ENCODE measurements at places on chromosomes 13 and 19.

- DNase-seq, result no peak
Measured at GRCh38 chr19:843180-843835, 2.5 kb downstream of the PRTN3 start.

GRCh38 chr19:3669082-3669946 is 31.0 kb downstream of the PIP5K1C start:
- no peak for DNase-seq

DNA sequence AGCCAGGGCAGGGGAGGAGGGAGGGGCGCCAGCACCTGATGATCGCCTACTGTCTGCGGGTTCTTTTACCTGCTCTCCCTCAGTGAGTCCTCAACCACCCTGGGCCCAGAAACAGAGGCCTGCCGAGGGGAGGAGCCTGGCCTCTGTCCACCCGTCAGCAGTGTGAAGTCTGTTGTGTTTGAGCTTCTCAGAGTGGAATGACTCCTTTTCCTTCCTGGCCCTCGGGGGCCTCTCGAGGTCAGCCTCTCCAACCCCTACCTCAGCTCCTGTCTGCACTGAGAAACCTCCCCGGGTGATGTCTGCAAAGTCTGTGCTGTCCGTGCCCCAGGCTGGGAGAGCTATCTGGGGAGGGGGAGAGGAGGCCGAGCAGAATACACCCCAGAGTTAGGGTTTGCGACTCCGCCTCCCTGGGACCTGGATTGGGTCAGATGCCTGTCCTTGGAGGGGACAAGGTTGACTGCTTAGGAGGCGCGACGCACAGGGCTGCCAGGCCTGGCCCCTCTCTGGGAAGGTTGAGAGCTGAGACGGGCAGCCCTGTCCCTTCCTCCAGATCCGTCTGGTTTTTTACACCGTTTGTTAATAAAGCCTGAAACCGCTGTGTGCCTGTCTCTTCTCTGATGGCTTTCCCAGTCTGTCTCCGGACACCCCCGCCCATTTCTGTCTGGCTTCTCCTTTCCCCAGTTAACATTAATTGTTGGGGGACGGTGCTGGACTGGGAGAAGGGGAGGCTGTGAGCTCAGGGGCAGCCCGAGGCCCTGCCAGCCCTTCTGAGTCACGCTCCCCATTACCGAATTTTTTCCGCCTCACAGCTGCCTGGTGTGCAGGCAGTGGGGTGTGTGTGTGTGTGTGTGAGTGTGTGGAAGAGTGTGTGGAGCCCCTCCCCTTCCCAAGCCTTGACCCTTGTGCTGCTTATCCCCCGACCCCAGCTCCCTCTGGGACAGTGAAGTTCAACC is 989 bp upstream of the SSC5D start:
- no peak for DNase-seq

DNA sequence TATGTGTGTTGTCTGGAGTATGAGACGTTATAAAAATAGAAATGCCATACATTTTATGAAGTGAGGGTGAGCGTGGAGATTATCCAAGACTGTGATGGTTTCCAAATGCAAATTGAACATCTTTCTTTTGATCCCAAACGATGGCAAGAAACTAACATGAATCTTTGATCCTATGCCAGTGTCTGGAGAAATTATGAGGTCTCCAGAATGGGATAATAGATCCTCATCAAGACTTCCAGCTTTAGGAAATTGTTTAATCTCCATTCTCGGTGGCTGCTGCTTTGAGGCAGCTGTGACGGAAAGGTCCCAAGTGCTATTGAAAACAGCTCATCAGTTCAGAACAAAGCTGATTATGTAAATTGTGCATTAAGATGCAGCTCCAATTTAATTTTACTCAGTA is 30.8 kb downstream of the CBY2 start:
- DNase-seq, result no peak

GRCh38 chr13:44088991-44089413 is 209.3 kb downstream of the LACC1 start:
- no peak for DNase-seq

GRCh38 chr13:59879281-59879680 is 284.4 kb downstream of the DIAPH3 start:
- DNase-seq, result no peak

DNA sequence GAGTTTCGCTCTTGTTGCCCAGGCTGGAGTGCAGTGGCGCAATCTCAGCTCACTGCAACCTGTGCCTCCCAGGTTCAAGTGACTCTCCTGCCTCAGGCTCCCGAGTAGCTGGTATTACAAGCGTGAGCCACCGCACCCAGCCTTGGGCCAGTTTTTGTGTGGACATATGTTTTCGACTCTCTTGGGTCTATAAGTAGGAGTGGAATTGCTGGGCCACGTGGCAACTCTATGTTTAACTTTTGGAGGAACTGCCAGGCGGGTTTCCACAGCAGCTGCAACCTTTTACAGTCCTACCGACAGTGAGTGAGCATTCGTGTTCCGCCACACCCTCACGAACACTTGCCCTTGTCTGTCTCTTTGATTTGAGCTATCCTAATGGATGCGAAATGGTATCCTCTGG is 44.9 kb downstream of the BICRA start:
- no peak for DNase-seq

All from activated naive CD4-positive, alpha-beta T cell (primary cell).